ENCODE measurements at places on chromosomes 5 and 9. TPM values are rescaled to one million over a fixed set of nuclear protein-coding genes. Genes with fewer than 3 reads are reported as not detected.

GBGT1 gene
- total RNA-seq = 71.2 TPM

IRX1 gene
- total RNA-seq = 23.0 TPM

FRRS1L gene
- not detected for total RNA-seq

SRD5A1 gene
- 10.1 TPM for total RNA-seq

OTULINL gene
- 90.2 TPM for total RNA-seq

UNC5A gene
- 0.39 TPM for total RNA-seq

PCDHGB5 gene
- 9.7 TPM for total RNA-seq

CATSPER3 gene
- not detected for total RNA-seq

GRCh38 chr5:90709323-90710155 lies 150.9 kb downstream of the ADGRV1 start:
- H3K36me3 ChIP-seq = no peaks in the 10 kb centered on the region
- no peak overlapping the region for H3K4me3 ChIP-seq
- H3K27me3 ChIP-seq = no peaks in the 10 kb centered on the region
- H3K4me1 ChIP-seq = no peaks in the 10 kb centered on the region

DNA sequence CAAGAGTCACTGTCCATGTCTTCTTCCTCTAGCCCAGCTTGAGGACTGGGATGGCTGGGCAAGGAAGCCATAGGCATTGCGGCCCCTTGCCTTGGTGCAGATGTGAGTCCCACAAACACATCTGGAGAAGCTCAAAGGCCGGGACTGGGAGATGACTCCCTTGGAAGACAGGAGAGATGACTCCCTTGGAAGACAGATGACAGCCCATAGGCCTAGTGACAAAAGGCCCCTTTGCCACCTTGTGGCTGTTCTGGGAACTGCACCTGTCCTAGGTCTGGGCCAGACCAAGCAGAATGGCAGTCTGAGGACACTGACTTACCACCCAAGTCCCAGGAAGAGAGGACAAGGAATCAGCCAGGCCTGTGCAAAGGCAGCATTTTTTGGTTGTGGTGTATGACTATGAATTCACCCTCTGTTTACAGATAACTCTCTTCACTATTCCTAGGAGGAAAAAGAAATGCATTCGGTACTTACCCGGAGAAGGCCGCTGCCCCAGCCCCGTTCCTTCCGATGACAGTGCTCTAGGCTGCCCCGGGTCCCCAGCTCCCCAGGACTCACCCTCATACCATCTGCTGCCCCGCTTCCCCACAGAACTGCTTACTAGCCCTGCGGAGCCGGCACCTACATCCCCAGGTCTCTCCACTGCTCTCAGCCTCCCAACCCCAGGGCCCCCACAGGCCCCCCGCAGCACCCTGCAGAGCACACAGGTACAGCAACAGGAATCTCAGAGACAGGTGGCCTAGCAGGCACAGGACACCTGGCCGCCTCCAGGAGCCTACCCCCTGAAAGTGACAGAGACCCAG lies 30.8 kb downstream of the SKP1 start:
- H3K27me3 ChIP-seq = no peaks in the 10 kb centered on the region
- H3K27ac ChIP-seq = no peak overlapping the region
- H3K4me1 ChIP-seq = peaks cover 50% of the 10 kb centered on the region
- peak; percentile 67 for DNase-seq

GRCh38 chr9:112508377-112508776 lies 21.8 kb downstream of the KIAA1958 start:
- no peaks in the 10 kb centered on the region for H3K36me3 ChIP-seq
- no peak overlapping the region for H3K27ac ChIP-seq
- no peaks in the 10 kb centered on the region for H3K27me3 ChIP-seq
- H3K4me3 ChIP-seq = no peak overlapping the region
- no peaks in the 10 kb centered on the region for H3K4me1 ChIP-seq
- no peak for DNase-seq

GRCh38 chr9:123299558-123300126 lies 31.3 kb upstream of the STRBP start:
- H3K27me3 ChIP-seq = no peaks in the 10 kb centered on the region
- no peak overlapping the region for H3K4me3 ChIP-seq
- H3K27ac ChIP-seq = no peak overlapping the region
- no peaks in the 10 kb centered on the region for H3K4me1 ChIP-seq
- DNase-seq = no peak

GRCh38 chr5:85049020-85049419 lies 664.3 kb upstream of the EDIL3 start:
- no peaks in the 10 kb centered on the region for H3K27me3 ChIP-seq
- no peaks in the 10 kb centered on the region for H3K4me1 ChIP-seq
- no peak overlapping the region for H3K27ac ChIP-seq

- H3K36me3 ChIP-seq = no peaks in the 10 kb centered on the region
- H3K4me3 ChIP-seq = no peak overlapping the region
- H3K27me3 ChIP-seq = no peaks in the 10 kb centered on the region
- peak; percentile 18 for DNase-seq
Measured at GRCh38 chr9:136022731-136023409, 61.7 kb upstream of the UBAC1 start.

DNA sequence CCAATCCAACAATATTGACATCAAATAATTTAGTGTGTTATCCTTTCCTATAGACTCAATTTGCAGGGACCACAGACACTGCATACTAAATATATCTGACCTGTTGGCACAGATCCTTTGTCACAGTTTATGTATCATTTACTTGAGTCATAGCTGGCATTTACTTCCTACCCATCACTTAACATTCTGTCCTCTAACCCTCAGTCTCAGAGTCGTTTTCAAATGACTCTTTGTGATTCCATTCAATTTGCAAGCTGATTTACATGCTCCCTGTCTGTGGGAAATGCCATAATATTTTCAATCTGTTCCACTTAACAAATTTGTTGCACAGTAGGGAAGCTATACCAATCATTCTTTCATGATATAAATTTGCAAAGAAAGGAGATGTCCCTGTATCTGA lies 265.7 kb upstream of the EDIL3 start:
- no peak overlapping the region for H3K4me3 ChIP-seq
- no peaks in the 10 kb centered on the region for H3K27me3 ChIP-seq
- no peaks in the 10 kb centered on the region for H3K4me1 ChIP-seq
- DNase-seq = no peak

- no peak overlapping the region for H3K27ac ChIP-seq
- no peak overlapping the region for H3K4me3 ChIP-seq
- H3K36me3 ChIP-seq = no peaks in the 10 kb centered on the region
- no peaks in the 10 kb centered on the region for H3K4me1 ChIP-seq
- no peak for DNase-seq
Measured at GRCh38 chr9:93319992-93320500, 131.4 kb upstream of the FAM120A start.

GRCh38 chr9:6896562-6896961 lies 138.8 kb downstream of the KDM4C start:
- no peaks in the 10 kb centered on the region for H3K4me1 ChIP-seq
- DNase-seq = no peak
- H3K36me3 ChIP-seq = no peaks in the 10 kb centered on the region
- no peak overlapping the region for H3K27ac ChIP-seq
- H3K27me3 ChIP-seq = no peaks in the 10 kb centered on the region

GRCh38 chr5:178564811-178565550 lies 25.2 kb downstream of the COL23A1 start:
- no peak for DNase-seq
- H3K36me3 ChIP-seq = no peaks in the 10 kb centered on the region
- no peaks in the 10 kb centered on the region for H3K4me1 ChIP-seq
- H3K27ac ChIP-seq = no peak overlapping the region

DNA sequence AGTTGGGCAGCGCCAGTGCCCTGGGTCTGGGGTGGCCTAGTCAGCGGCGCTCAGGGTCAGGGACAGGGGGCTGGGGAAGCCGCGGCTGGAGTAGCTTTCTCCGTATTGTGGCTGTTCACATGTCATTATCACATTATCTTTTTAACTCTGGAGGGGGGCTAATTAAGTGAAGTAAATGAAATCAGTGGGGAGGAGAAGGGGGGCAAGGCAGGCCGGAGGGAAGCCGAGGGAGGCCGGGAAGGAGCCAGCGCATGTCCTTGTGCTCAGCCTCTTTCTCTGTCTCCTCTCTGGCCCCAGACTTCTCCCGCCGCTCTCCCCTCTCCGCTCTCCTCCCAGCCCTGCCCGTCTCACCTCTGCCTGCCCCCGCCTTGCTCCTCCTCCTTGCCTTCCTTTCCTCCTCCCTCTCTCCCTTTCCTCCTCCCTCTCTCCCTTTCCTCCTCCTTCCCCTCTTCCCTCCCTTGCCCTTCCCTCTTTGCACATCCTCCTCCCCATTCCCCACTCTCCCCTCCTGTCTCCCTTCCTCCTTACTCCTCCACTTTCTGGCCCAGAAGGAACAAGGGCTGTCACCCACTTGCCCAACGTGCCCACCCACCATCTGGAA lies 38.7 kb downstream of the ASS1 start:
- DNase-seq = no peak
- peaks cover 14% of the 10 kb centered on the region for H3K36me3 ChIP-seq
- H3K4me1 ChIP-seq = no peaks in the 10 kb centered on the region
- no peak overlapping the region for H3K4me3 ChIP-seq
- H3K27ac ChIP-seq = no peak overlapping the region

DNA sequence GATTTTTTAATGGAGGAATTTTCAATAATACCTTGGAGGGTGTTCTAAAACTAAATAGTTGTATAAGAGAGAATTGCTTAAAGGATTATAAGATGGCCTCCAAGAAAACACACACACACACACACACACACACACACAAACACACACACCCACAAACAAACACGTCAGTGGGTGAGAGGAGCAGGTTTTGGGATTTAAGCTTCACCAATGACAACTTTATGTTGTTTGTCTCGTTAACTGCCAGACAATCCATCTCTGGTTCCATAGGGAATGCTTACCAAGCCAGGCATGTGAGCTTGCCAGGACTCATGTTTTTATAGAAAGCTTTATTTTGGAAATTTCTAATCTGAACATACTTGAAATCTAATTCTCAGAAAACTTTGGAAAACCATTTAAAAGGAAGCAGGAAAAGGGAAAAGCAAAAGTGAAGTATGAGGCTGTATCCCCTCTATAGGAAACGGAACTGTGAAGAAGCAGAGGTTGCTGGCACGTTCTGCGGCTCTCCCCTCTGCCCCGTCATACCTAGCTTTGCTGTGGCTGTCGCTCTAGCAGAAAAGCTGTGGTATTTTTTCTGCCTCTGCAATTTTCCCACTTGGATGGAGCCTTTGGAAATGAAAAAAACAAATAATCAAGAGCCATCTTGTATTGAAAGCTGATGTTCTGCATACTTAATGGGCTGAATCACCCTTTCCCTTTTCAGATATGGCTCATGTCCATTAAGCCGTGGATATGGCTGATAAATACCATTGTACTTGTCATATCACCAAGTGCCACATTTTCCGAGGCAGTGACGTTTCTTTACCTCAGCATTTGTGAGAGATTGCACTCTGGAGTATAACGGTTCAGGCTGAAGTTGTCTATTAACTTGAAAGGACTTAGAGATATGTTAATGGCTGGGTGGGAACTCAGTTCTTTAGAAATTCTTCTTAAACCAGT lies 112.7 kb downstream of the NTRK2 start:
- no peaks in the 10 kb centered on the region for H3K4me1 ChIP-seq
- no peak overlapping the region for H3K4me3 ChIP-seq
- DNase-seq = no peak
- no peaks in the 10 kb centered on the region for H3K36me3 ChIP-seq
- H3K27ac ChIP-seq = no peak overlapping the region
- H3K27me3 ChIP-seq = no peaks in the 10 kb centered on the region

DNA sequence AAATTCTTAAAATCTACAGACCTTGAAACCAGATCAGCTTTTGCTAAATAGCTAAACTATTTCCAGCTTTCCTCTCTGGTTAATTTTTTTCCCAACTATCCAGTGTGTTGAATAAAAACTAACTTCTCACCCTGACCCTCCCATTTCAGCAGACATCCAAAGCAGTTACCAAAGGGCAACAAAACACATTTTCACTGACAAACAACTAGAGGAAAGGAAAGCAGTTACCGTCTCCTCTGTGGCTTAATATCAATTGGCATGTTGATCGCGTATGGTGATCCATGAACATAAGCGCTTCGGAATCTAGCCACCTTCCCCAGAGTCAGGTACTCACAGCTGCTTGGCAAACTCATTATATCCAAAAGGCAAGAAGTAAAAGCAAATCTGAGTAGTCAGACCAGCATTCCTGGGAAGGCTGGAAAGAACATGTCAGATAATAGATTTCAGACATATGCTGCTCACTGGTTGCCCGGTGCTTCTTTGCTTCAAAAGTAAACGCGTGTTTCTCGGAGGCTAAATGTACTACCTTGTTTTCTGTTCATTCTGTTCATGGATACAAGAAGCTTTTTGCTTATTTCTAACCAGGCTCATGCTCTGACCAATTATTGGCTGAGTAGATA lies 463.4 kb downstream of the PDE4D start:
- H3K27ac ChIP-seq = no peak overlapping the region
- H3K4me3 ChIP-seq = no peak overlapping the region

- no peaks in the 10 kb centered on the region for H3K4me1 ChIP-seq
- H3K27ac ChIP-seq = no peak overlapping the region
- H3K36me3 ChIP-seq = no peaks in the 10 kb centered on the region
- no peak for DNase-seq
Measured at GRCh38 chr5:24904981-24905517, 260.3 kb upstream of the CDH10 start.

GRCh38 chr9:76143834-76144233 lies 250.4 kb downstream of the RFK start:
- H3K36me3 ChIP-seq = no peaks in the 10 kb centered on the region
- no peak for DNase-seq
- H3K4me3 ChIP-seq = no peak overlapping the region
- no peak overlapping the region for H3K27ac ChIP-seq
- no peaks in the 10 kb centered on the region for H3K27me3 ChIP-seq
- no peaks in the 10 kb centered on the region for H3K4me1 ChIP-seq

DNA sequence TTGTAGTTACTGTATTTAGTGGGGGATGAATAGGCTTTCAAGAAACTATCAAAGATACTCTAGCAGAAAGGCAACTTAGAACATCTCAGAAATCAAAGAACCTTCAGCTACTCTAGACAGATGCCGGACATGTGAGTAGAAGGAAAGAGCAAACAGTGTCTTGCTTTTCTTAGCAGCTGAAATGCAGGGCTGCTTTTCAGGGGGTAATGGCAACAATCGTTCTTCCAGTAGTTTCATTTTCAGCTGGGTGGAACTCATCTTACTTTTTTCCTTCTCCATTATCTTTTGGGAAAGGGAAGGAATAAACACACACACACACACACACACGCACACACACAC lies 281.6 kb downstream of the CRB2 start:
- no peaks in the 10 kb centered on the region for H3K27me3 ChIP-seq
- H3K4me1 ChIP-seq = peaks cover 26% of the 10 kb centered on the region
- no peak overlapping the region for H3K27ac ChIP-seq

GRCh38 chr9:114141553-114142402 lies 13.6 kb upstream of the COL27A1 start:
- H3K27me3 ChIP-seq = no peaks in the 10 kb centered on the region
- H3K27ac ChIP-seq = no peak overlapping the region
- H3K4me1 ChIP-seq = peaks cover 11% of the 10 kb centered on the region
- H3K4me3 ChIP-seq = no peak overlapping the region
- no peak for DNase-seq
